Nucleus accumbens (tissue), 56 donors: ENCODE measurements at places on chromosomes 2 and 18.
A peak's percentile ranks its signal among the peaks of the same experiment; 100 is the strongest.

- no peak for DNase-seq
These were observed 36.0 kb downstream of the ANKRD29 start for GRCh38 chr18:23626451-23627279.

GRCh38 chr2:161662373-161662772 is 38.2 kb downstream of the SLC4A10 start:
- no peak for DNase-seq

DNA sequence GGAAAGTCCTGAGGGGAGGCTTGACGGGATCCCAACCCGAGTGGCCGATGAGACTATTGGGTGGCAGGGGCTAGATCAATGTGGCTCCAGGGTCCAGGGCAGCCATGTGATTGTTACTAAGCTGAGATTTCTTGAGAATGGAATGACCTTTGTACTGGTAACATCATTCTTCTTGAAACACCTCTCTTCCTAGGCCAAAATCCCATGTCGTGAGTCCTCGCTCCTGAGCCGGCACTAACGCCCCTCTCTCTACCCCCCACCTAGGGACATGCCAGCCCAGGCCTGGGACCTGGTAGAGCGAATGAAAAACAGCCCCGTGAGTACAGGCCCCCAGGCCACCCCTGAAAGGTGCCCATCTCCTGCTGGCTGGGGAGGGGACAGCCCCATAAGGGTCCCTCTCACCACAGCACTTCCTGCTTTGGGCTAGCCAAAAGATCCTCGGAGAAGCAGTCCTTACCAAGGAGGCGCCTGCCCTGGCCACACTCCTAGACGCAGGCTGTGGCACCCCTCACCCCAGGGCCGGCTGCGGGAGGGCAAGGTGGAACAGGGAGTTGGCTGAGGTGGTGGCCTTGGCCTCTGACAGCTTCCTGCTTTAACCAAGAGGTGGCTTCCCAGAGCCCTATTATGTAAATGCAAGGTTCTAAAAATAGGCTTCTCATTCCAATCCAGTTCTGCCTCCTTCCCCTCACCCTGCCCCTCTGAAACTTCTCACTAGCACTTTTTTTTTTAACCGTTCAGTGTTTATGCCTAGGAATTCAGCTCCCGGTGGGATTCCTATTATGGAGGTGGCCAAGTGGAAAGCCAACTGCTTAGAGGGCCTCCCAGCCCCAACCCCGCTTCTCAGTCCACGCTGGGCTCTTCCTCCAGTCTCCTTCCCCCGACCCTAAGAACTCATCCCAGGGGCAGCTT is 126.6 kb upstream of the PPP1CB start:
- DNase-seq, result no peak

GRCh38 chr18:66523219-66523991 is 80.5 kb downstream of the CDH19 start:
- no peak for DNase-seq

- peak; percentile 38 for DNase-seq
These were observed 1.5 kb downstream of the INO80D start for GRCh38 chr2:206084439-206084869.

- DNase-seq, result no peak
These were observed 118.1 kb upstream of the EPAS1 start for GRCh38 chr2:46179037-46179621.

GRCh38 chr18:9392726-9393125 is 58.2 kb downstream of the TWSG1 start:
- no peak for DNase-seq

DNA sequence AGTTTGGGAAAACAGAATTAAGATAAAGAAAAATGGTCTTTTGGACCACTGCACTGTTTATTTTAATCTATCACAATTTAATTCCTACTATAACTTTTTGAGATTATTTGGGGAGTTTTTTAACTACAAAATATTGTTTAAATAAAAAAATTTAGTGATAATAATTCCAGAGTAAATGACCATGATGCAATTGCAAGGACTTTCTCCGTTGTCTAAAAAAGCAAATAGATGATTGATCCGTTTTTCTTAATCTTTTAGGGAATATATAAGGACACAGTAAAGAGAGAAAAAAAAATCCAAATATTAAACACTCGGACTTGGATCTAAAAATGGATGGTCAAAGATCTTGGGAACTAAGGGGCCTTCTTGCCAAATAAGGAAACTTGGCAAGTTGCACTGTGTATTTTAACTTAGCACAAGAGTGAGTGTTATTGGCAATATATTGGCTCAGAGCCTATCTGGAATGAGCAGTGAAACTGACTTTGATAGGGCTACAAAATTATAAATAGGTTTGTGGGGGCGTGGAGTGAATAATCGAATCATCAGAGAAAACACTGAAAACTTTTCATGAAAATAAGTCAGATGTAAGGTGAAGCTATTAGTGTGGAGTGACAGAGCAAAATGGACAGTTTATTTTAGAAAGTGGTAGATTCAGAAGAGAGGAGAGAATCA is 2.0 kb downstream of the MAP3K20 start:
- no peak for DNase-seq

GRCh38 chr2:58140508-58141072 is 94.0 kb downstream of the VRK2 start:
- no peak for DNase-seq

GRCh38 chr18:1875219-1875618 is 696.1 kb downstream of the METTL4 start:
- DNase-seq, result no peak

DNA sequence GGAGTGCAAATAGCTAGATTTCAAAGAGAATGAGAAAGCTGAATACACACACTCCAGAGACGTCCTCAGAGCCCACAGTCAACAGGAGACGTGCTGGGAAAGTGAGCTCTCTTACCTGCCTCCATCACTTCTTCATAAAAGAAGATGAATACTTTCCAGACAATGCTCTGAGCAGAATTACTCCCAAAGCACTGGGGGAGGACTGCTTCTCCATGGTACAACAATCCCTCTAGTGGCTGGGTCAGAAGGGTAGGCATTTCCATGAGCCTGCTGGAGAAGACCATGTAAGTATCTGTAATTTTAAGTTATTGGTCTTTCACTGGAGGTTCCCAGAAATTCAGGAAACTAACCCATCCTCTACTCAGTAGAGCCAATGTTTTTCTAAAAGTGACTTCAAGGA is 190.3 kb downstream of the RBM43 start:
- no peak for DNase-seq

- DNase-seq, result no peak
These were observed 236.9 kb downstream of the PTPRM start for GRCh38 chr18:7803956-7804469.

DNA sequence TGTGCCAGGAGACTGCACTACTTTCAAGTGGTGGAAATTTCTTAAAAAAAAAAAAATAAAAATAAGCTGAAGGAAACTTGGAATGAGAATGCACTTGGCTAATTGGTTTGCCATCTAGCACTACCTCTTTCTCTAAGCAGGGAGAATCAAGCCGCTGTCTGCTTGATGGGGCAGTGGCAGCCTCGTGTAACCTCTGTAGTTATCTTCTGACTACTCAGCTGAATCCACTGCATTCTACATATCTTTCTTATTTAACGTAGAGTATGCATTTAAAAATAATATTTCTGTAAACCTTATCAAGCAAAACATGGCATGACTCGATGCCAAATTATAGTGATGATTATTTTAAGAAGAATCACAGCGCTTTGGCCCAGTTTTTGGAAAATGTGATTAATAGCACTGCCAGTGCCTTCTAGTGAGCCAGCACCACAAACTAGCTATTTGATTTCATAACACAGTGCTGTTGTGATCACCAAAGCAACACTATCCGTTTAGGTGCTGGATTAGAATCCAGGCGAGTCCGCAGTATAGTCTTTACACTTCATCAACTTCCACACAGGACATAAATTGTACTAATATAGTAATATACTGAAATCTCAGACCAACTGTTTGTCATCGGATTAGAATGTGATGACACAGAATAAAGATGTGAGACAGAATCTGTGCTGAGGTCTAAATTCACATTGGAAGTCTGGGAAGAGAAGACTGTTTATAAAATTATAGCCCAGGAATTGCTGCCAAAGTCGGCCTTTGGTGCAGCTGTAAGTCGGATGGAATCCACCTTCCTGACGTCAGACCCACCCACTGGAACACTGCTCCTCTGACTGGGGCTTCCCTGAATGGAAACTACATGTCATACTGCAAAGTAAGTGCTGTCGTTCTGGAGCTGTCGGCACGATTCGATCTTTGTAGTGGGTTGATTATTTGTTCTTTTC is 136.5 kb upstream of the ETAA1 start:
- no peak for DNase-seq

GRCh38 chr2:221777119-221777518 is 205.0 kb upstream of the EPHA4 start:
- no peak for DNase-seq

DNA sequence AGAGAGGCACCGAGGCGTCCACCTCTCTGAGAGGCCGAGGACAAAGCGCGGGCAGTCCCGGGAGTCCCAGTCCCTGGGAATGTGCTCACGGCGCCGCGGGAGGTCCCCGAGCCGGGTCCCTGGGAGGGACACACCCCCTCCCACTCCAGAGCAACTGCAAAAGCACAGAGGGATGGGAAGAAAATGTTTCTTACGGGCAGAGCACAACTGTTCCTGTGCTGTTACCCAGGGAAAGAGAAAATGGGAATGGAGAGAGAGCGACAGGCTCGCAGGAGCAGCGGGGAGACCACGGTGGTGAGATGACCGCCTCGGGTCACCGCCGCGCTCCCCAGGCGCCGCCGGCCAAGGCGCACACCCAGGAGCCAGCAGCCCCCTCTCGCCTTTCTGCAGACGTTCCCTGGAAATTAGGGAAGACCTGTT is 1.2 kb upstream of the BCL11A start:
- DNase-seq, result peak; percentile 73

GRCh38 chr2:39119732-39120520 is 925 bp downstream of the SOS1 start:
- no peak for DNase-seq

DNA sequence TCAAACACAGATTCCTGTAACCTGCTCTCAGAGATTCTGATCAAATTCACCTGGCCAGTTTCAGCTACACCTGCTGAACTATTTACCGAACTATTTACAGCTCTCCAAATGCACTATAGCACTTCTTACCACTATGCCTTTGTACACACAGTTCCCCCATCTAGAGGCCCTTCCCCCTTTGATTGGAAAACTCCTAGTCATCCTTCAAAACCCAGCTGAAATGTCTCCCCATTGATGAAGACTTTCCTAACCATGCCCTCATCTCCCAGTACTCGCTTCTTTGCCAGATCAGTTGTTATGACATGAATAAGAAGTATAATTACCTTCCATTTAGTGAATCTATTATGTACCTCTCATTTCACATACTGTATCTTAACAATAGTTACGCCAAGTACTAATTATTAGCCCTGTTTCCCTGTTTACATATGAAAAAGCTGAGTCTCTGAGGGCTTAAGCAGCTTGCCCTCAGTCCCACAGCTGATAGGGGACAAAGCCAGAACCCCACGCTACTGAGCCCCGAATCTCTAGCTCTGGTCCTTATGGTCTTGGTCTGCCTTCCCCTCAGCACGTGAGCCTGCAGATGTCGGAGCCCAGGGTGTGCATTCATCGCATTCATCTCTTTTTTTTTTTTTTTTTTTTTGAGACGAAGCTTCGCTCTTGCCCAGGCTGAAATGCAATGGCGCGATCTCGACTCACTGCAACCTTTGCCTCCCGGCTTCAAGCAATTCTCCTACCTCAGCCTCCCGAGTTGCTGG is 64.7 kb upstream of the ASAP2 start:
- DNase-seq, result no peak

- no peak for DNase-seq
These were observed 27.6 kb downstream of the TTR start for GRCh38 chr18:31619291-31619690.

- DNase-seq, result no peak
These were observed 8.4 kb upstream of the ARID5A start for GRCh38 chr2:96528006-96528699.

DNA sequence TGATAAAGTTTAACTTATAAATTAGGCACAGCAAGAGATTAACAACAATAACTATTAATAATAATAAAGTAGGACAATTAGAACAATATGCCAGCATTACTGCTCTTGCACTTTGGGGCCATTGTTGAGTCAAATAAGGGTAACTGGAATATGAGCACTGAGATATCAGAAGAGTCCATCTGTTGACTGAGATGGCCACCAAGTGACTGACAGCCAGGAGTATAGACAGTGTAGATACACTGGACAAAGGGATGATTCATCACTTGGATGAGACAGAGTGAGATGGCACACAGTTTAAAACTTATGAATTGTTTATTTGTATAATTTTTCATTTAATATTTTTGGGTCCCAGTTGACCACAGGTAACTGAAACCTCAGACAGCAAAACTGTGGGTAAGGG is 20.0 kb downstream of the NAB1 start:
- DNase-seq, result no peak

DNA sequence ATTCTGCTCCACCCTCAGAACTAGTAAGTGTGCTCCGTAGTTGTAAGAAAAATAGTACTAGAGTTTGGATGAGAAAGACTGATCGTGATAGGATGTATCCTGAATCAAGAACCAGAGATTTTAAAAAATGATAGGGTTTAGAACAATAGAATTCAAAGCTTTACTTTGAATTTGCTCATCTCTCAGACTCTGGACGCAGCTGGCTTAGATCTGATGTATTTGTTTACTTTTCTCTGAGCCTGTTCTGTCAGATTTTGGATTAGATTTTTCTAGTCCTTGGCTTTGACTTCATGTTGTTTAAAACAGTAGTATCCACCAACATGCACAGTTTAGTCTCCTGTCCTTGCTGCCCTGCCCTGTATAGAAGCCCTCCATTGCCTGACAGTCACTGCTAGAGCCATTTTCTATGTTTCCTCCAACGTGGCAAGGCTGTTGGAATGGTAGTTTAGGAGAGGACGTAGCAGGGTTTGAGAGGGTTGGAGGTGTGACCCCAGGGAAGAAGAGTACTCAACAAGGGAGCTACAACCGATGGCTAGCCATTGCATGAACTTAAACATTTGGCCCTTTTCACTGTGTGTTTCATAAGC is 92.4 kb downstream of the MYO3B start:
- DNase-seq, result no peak

GRCh38 chr2:238857959-238858358 is 10.1 kb downstream of the TWIST2 start:
- DNase-seq, result no peak

DNA sequence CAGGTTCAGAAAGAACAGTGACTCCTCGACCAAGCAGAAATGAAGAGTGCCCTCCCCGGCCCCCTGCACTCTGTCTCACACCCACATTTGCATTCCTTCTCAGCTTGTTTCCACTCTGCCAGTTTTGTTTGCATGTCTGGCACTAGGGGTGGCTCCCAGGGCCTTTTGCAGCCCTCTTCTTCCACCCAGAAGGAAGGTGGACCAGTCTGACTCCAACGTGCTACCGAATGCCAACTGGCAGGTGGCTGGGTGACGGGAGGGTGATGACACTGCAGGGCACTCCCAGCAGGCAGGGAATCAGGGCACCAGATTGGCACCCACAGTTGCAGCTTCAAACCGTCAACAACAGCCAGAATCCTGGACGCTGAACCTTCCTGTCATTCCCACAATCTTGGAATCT is 371.1 kb downstream of the TXNL1 start:
- DNase-seq, result no peak

GRCh38 chr2:235669269-235669831 is 175.5 kb downstream of the AGAP1 start:
- DNase-seq, result peak; percentile 79

- no peak for DNase-seq
These were observed 30.8 kb downstream of the GRHL1 start for GRCh38 chr2:9982248-9982647.
